Bronchial epithelial cell (primary cell): ENCODE measurements at places on chromosomes 5 and 9. TPM values are rescaled to one million over a fixed set of nuclear protein-coding genes. Genes with fewer than 3 reads are reported as not detected.

Gene HAVCR2
- total RNA-seq: 0.38 and 0.53 TPM in 2 replicates

Gene SLC4A9
- 0.38 TPM in 1 of 2 replicates, not detected in the other for total RNA-seq

Gene ZNF300
- total RNA-seq: 3.1 and 4.7 TPM in 2 replicates

Gene PCDHGA4
- total RNA-seq: 0.26 and 0.53 TPM in 2 replicates

Gene GBGT1
- 1.0 and 1.1 TPM in 2 replicates for total RNA-seq

Gene CEL
- 0.53 and 1.3 TPM in 2 replicates for total RNA-seq

Gene ST8SIA4
- under 0.01 TPM in 2 replicates for total RNA-seq

Gene C5orf34
- 0.53 and 1.3 TPM in 2 replicates for total RNA-seq

Gene AK8
- 0.26 TPM in 1 of 2 replicates, not detected in the other for total RNA-seq

Gene FBLL1
- 0.77 TPM in 1 of 2 replicates, not detected in the other for total RNA-seq

Gene CSF1R
- total RNA-seq: not detected in 2 replicates

Gene SLC34A1
- total RNA-seq: not detected in 2 replicates

Gene FAM78A
- total RNA-seq: under 0.01 and 0.26 TPM in 2 replicates

Gene PHYHD1
- total RNA-seq: 1.1 and 3.8 TPM in 2 replicates
